ENCODE measurements at places on chromosomes 7 and 10.

GRCh38 chr10:132489053-132489703 is 48.4 kb upstream of the INPP5A start:
- no peak for DNase-seq

DNA sequence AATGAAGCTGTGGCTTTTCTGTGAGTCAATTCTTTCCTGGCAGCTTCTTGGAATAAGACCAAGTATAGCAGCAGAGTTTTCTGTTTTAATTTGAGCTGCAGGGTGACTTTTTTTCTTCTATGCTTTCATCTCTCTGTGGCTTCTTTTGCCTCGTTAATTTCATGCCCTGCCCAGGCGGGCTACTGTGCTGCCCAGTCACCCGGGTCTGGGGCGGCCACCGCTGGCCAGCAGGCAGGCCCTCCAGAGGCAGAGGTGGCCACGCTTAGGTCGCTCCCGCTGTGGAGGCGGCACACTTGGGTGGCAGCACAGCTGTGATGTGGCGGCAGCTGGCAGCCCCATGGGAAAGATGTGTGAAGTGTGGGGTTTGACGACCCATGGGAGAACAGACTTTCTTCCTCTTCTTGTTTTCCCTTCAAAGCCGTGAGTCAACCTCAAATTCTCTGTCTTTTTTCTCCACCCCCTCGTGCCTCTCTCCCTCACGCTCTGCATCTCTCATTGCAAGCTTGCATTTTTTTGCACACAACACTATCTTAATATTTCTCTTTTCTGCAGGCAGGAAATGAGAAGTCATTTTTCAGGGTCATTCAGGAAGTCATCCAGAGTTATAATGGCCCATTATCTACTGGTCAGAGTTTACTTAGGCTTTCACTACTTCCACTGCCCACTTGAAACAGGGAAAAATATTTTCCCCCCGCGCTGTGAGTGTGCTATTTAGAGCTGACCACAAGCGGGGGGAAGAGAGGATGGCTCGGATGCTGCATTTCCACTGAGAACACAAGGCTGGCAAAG is 67.8 kb downstream of the EGFR start:
- DNase-seq, result no peak

DNA sequence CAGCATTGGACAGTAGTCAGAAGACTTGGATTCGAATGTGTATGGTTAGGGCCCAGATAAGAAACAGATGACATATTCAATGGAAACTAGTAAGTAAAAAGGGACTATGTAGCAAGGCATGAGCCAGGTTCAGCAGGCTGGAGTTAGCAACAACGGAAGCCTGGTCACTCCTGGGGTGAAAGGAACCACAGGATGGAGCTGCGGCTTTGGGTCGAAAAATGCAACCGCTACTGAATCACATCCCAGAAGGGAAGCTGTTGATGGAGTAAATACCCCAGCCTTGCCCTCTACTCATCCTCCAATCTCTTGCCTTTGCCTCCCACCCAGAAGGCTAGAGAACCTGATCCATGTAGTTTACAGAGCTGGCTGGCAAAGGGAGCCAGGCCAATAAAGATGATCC is 37.5 kb upstream of the EGR2 start:
- no peak for DNase-seq

DNA sequence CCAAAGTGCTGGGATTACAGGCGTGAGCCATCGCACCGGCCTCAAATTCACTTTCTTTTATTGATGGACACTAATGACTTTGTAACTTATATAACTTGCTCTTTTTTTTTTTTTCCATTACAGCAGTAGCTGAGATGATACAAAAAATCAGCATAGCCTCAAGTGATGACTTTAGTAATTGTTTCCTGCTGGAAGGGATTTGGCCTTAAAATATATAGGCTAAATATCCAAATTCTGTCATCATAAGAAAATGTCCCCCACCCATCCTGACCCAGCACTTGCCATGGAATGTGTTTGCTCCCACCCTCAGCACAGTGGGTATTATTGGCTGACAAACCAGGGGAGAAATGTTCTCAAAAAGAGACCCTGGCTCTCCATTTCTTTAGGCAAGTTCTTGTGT is 1264.1 kb upstream of the AUTS2 start:
- no peak for DNase-seq

DNA sequence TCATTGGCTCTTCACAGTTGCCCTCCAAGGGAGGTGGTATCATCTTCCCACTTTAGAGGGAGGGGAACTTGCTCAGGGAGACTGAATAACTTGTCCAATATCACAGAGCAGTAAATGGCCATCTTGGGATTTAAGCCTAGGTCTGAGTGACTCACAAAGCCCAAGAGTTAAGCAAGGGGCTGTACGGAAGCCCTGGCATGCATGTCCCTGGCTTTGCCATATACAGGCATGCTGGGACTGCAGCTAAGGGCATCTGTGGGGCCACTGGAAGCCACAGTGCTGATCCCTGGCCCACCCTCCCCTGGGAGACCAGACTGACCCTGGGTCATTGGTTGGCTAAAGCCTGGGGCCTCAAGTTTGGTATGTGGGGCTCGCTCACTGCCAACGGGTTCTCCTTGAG is 3.1 kb downstream of the VSIR start:
- DNase-seq, result no peak

DNA sequence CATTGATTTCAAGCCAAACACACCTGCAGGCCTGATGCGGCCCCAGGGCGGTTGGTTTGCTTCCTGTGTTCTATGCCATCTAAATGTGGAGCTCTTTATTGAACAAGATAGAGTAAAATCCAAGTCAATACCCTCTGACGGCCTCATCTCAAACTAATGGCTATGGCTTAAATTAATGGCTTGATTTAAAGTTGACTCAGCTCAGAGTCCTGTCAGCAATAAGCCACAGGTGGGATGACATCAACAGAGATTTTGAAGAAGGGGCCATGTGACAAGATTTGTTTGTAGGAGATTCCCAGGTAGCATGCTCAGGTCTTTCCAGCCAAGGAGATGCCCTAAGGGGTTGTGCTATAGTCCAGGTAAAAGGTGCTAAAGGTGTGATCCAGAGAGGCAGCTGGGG is 66.7 kb upstream of the ZNF32 start:
- DNase-seq, result no peak

DNA sequence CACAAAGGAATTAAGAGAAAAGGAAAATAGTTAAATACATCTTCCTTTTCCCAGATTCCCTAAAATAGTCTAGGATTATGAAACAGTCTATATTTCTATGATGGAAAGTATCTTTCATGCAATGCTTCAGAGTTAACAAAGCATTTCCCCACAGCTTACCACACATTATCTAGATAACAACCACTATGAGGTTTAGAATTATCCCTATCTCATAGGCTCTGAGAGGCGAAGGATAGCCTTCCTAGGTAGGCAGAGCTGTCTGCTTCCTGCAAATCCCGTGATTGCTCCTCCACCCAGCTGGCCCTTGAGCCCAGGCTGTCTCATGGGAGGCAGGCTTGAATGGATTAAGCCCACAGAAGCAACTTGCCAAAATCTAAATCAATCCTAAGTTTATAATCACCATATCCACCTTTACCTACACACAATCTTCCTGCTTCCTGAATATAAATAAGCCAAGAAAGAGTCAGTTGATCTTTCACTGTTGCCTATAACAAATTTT is 321.4 kb upstream of the AOAH start:
- no peak for DNase-seq

Data from non-pigmented ciliary epithelial cell (primary cell).